HFFc6 (cell line): ENCODE measurements at places on chromosomes 2 and 18.

- peak; percentile 3 for DNase-seq
Observed at GRCh38 chr18:995629-996028, 91.0 kb downstream of the ADCYAP1 start.

GRCh38 chr2:5121121-5121520 is 571.1 kb upstream of the SOX11 start:
- no peak for DNase-seq

DNA sequence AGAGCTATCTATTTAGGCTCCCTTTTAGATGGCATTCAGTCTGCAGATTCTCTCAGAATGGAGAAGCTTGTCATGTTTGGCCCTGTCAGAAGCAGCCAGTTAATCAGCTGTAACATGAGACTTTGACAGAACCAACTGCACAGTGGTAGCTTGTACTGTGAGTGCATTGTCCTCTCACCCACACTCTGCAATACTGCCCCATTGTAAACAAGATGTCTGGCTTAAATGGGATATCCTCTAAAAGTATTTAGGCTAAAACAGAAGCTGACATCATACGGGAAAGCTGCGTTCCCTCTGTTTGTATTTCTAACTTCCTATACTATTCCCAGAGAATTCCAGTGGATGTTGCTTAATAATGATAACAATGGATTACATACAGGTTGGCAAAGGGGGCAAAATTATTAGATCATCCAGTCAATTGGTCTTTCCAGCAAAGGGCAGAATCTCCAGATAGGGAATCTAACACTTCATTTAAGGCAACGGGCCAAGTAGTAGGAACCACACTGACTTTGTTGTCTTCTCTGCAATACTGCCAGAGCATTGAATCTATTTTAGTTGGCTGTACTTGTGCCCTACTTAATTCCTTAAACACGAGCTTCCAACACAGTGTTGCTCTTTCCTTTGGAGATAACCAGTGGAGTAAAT is 15.4 kb upstream of the STAT4 start:
- peak; percentile 35 for DNase-seq

- DNase-seq: no peak
Observed at GRCh38 chr2:149315461-149315860, 14.9 kb upstream of the LYPD6 start.
